ENCODE measurements at places on chromosomes 16 and 17.

GRCh38 chr16:81158964-81159363 is 62.8 kb upstream of the GCSH start:
- no peak for DNase-seq

GRCh38 chr17:2094891-2095535 is 40.1 kb downstream of the HIC1 start:
- no peak for DNase-seq

GRCh38 chr16:72112452-72112792 is 18.8 kb downstream of the DHX38 start:
- DNase-seq = no peak

DNA sequence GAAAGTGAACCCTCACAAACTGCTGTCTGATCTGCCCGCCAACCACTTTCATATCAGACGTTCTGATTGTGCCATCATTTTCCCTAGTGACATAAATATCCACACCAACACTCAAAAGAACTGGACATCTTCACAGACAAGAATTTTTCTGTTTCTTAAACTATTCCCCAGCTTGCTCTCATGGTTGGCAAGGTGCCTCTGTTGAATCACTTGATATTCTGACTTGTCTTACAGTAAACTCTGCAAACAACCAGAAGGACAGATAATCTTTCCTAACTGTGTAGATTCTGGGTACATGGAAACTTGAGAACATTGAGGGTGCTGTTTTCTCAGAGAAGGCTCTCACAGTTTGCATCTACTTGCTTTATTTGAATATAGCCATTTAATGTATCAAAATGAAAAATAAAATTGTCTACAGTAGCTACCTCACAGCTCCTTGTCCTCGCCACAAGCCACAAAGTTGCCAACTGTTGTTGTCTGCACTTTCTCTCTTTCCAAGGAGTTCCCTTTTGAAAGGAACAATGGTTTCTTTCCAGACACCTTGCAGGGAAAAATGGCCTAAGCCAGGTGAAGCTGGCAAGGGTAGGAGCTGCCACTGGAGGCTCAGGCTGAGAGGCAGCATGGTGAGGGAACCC is 46.0 kb upstream of the ADAMTS18 start:
- no peak for DNase-seq

GRCh38 chr16:78768718-78769117 is 669.3 kb downstream of the WWOX start:
- no peak for DNase-seq

DNA sequence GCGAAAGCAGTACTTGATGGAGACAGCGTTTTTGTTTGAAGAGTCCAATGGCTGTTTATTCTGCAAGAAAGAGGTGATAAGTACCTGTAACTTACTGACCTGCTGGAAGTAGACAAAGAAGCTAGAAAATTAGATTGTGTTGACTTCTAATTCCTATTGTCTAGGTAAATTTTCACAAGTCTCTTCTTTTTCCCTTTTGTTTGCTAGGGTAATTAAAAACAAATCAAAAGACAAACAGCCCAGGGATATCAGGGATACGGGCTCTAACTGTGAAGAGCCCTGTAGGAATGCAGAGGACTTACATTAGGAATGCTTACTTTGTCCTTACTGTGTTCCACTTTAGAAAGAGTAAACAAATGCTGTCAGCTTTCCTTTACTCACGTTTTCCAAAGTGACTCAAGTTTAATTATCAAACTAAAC is 7.0 kb downstream of the PSME3IP1 start:
- no peak for DNase-seq

DNA sequence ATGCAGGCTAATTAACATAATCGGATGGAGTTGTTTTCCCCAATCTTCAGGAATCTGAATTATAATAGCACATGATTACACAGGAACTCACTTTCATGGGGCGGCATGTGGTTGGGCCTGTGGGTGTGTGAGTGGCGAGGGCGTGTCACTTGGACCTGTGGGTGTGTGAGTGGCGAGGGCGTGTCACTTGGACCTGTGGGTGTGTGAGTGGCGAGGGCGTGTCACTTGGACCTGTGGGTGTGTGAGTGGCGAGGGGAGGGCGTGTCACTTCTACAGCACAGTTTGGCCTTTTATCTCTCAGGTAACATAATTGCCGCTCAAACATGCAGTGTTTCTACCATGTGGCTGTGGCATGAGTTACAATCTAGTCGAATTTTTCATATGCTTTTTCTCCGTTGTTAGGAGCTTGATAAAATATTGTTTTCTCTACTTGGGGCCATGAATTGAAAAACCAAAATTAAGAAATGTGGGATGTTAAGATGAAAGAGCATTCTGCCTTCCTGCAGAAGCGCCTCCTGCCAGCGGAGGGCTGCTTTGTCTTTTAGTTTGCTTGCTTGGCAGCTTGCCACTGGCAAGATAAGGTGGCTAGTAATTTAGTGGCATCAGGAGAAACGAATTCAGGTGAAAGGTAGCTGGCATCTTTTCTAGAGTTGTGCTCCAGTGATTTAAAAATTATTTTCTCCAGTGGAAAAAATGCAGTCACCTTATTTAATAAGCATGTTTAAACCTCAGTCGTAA is 36.2 kb downstream of the USP10 start:
- peak; percentile 68 for DNase-seq

- DNase-seq = no peak
Measured at GRCh38 chr16:51382211-51382610, 231.1 kb upstream of the SALL1 start.

GRCh38 chr17:10332515-10332914 is 40.3 kb downstream of the MYH13 start:
- DNase-seq = no peak

GRCh38 chr17:4229627-4230541 is 33.9 kb downstream of the ANKFY1 start:
- no peak for DNase-seq

GRCh38 chr17:49494986-49495841 is at the start of gene NGFR:
Gene NGFR, plus strand, starts transcription at chr17:49495293. Its CDS starts 125 bp downstream, at chr17:49495418.
- peak; percentile 69 for DNase-seq

DNA sequence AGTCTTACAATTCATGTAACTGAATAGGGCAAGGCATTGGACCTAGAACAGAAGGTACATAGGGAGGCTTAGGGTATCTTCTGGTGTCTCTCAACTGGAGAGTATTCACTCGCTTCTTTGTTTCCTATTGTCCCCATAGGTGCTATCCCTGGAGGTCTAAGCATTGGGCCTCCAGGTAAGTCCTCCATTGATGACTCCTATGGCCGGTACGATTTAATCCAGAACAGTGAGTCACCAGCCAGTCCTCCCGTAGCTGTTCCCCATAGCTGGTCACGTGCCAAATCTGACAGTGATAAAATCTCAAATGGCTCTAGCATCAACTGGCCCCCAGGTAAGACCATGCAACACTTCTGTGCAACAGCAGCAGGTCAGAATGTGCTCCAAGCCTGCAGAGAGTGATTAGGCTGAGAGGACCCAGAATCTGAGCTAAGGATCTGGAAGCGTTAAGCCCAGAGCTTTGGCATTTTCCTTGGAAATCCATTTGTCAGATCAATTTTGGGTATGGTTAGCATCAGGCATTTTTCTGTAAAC is 35.7 kb downstream of the TMC6 start:
- no peak for DNase-seq

DNA sequence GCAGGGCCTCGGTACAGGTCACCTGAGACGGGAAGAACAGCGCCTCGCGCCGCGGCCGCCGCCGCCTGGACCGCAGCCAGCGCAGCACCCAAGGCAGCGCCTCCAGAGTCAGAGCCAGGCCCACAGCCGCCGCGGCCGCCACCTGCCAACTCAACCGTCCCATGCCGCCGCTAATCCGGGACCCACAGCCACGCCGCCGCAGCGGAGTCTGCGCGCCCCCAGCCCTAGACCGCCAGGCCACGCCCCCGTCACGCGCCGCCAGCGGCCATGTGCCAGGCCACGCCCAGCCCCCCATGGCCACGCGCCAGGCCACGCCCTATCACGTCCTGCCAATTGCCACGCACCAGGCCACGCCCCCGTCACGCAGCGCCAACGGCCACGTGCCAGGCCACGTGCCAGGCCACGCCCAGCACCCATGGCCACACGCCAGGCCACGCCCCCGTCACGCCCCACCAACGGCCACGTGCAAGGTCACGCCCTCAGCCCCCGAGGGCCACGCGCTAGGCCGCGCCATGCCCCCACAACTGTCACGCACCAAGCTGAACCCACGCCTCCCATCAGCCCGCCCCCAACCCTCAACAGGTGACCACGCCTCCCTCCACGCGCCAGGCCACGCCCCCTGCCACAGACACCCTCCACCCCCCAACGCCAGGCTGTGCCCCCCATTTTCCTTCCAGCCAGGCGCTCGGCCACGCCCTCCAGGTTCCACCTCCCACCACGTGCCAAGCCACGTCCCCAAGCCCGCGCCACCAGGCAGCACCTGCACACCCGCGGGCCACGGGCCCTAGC is at the start of gene PLD6:
Gene PLD6, minus strand, starts transcription at position 210 of the 789 bp plus-strand sequence. Its CDS starts 47 bp downstream, at position 163.
- DNase-seq = peak; percentile 95

DNA sequence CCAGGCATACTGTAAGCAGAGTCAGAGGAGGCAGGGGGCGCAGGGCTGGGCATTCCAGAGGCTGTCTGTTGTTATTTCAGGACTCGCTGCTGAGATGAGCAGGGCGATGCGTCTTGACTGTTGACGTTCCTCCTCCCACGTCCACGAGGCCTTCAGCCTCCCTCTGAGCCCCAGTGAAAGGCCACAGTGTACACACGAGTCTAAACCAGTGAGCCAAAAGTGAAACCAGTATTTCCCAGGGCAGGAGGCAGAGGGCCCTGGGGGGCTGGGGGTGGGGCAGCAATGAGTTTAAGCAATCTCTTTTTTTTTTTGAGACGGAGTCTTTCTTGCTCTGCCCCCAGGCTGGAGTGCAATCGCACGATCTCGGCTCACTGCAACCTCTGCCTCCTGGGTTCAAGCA is 21.5 kb downstream of the SMTNL2 start:
- DNase-seq = no peak

GRCh38 chr17:82088838-82089722 is 9.0 kb downstream of the FASN start:
- DNase-seq = no peak

DNA sequence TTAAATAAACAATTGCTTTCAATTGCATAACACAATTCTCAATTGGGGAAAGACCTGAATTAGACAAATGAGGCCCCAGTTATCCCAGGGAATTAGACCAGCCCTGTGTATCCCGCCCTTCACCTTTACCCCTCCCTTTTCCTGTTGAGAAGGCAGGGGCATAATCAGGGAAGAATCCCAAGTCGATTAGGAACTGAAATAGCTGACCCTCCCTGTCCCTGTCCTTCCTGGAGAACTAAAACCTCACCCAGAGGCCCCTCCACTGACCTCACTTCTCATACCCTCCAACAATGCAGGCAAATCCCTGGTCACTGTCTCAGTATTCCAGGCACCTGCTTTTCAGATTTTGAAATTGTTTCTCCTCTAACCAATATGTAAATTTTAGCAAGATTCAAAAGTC is 165.4 kb upstream of the CDH11 start:
- DNase-seq = no peak

- DNase-seq = no peak
Measured at GRCh38 chr16:81517629-81518438, 73.2 kb downstream of the CMIP start.

DNA sequence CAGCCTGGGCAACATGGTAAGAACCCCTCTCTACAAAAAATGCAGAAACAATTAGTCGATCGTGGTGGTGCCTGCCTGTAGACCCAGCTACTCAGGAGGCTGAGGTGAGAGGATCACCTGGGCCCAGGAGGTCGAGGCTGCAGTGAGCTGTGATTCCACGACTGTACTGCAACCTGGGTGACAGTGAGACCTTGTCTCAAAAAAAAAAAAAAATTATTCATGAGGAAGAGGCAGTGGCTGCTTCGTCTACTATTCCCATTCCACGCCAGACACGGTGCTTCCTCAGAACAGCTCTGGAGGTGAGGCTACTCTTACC is 52.2 kb upstream of the GSE1 start:
- no peak for DNase-seq

DNA sequence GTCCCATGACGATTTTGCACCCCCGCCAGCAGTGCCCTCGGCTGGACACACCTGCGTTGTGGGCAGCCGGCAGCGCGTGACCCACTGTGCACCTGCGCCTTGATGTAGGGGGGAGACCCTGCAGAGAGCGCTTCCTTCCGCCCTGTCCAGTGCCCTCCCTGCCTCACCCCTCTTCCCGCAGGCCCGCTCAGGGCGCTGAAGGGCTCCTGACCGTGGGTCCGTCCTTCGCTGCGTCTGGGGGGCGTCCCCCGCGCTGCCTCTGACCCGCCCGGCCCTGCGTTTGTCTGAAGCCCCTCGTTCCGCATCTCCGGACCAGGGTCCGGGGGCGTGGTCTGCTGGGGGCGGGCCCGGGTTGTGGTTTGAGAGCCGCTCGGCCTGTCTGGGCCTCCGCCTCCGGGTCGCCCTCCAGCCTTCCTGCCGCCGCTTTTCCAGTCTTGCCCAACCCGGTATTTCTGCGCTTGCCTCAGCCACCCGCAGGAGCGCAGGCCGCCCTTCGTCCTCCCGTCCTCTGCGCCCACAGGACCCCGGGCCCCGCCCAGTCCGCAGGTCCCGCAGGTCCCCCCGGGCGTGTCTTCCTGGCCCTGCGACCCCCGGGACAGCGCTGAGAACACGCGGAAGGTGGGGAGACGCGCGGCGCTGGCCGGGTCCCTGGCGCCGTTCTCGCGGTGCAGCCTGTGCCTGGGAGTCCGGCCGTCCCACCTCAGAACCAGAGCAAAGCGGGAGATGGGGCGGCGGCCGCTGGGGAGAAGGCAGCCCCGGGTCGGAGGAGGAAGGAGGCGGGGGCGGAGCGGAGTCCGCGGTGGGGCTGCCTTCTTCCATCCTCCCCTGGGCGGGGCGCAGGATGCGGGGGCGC is 4.0 kb upstream of the IL17C start:
- peak; percentile 63 for DNase-seq

DNA sequence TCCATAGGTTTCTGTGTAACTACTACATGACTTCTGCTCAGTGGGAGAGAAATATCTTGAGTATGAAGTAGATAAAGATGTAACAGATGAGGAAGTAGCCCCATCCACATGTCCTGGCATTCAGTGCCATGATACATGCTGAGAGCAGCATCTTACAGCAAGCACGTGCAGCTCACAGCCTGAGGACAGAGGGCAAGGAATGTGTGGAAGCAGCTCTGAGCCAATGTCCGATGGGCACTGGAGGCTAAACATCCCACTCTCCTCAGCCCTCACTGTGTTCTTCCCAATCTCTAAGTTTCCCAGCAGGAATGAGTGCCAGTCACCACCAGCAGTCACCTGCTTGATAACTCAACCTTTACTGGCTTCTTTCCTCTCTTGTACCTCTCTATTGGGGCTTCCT is 40.4 kb downstream of the CFDP1 start:
- DNase-seq = no peak

Data from CD4-positive, alpha-beta T cell treated with Interleukin-4 for 1 hour (primary cell).